ENCODE measurements at places on chromosomes 5 and 9. TPM values are rescaled to one million over a fixed set of nuclear protein-coding genes. Genes with fewer than 3 reads are reported as not detected.
A peak's percentile ranks its signal among the peaks of the same experiment; 100 is the strongest.

DNA sequence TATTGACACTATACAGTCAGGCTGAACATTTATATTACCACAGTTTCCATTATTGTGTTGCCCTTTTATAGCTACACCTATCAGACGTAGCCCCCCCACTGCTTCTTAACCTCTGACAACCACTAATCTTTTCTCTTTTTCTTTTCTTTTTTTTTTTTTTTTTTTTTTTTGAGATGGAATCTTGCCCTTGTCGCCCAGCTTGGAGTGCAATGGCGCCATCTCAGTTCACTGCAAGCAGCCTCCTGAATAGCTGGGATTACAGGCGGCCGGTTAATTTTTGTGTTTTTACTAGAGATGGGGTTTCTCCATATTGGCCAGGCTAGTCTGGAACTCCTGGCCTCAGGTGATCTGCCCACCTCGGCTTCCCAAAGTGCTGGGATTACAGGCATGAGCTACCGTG lies 75.4 kb downstream of the UHRF2 start:
- DNase-seq = no peak

DNA sequence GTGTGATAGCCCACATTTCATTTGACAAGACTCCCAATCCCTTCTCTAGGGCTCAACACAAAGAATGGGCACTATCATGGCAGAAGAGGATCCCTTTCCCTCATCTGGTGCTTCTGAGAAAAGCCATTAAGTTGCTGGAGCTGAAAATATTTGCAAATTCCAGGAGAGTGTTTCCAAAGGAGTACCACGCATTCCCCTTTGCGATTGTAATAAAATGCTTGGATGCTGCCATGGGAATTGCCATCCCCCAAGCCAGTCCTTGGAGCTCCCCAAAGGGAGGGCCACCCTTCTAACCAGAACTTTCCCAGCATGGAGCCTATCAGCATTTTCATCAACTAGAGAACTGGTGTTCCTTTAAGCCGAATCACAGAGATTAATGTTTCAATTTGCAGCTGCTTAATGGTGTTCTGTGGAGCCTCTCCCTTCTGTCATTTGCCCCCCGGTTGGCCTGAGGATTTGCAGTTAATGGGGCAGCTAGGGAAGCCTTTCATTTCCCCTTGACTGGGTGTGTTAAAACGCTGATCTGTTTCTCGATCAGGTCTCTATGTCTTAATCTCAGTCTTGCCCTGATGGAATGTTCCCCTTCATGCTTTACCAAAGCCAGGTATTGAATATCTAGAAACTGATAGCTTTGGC lies 133.0 kb downstream of the ENC1 start:
- no peak for DNase-seq

DNA sequence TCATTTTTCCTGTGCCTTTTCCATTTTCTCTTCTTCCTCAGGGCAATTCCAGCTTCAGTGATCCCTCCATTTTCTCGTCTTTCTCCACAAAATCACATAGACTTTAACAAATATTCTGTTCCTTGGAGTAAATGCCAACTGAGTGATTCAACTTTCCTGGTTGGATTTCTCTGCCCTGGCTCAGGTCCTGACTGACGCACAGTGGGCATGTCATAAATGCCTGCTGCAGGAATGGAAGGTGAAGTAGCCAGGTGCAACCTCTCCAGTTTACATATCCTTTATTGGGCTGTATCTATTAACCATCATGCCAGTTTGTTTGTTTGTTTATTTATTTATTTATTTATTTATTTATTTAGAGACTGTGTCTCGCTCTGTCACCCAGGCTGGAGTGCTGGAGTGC lies 95.1 kb downstream of the MEF2C start:
- DNase-seq = no peak

DNA sequence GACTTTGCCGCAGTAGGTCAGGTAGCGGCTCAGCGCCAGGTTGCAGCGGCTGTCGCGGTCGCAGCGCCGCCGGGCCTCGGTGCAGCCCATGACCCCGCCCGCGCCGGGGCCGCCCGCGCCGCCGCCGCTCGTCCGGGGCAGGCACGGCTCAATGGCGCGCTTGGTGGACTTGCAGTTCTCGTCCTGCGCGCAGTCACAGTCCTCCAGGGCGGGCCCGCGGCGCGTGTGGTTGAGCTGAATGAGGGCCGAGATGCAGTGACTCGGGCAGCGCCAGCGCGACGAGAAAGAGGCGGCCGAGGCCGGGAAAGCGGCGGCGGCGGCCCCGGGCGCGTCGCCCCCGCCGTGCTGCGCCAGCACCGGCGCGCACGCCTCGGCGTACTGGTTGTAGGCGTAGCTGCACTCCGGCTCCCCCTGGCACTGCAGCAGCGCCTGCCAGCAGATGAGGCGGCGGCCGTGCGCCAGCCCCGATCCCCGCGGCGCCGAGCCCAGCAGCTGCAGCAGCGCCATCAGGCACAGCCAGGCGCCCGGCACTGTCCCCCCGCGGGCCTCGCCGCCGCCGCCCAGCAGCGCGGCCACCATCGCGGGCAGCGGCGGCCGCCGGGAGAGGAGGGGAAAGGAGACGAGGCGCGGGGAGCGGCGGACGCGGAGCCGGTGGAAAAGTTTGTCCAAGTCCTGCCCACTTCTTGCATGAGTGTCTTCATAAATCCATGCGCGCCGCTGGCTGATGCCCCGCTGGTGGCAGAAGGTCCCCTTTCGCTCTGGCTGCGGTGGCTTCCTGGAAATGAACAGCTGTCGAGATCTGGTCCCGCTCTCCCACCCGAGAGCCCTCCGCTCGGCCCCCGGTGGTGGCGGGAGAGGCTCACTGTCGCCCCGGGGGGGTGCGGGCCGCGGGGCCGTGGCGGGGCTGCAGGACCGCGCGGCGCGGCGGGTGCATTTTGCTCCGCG lies 833 bp downstream of the GAS1 start:
- DNase-seq = peak; percentile 37

Gene PDGFRB
- 13.1 TPM for total RNA-seq

- no peak for DNase-seq
Measured at GRCh38 chr9:131997779-131998178, 81.9 kb downstream of the MED27 start.

- no peak for DNase-seq
Measured at GRCh38 chr9:136437430-136437829, 2.2 kb downstream of the INPP5E start.

DNA sequence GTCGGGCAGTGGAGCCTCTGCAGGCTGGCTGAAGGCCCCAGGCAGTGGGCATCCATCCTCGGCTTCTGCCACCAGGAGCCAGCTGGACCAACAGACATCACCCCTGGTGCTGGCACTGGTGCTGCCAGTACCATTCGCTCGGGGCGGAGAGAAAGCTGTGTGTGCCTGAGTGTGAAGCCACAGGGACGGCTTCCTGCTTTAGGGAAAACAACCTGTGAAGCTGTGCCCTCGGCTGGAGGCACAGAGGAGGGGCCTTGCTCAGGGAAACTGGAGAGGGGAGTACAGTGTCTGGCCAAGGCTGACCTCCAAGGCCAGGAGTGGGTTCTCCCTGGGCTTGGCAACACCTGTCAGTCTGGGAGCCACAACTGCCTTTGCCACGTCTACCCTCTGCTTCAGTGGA lies 38.3 kb downstream of the NEK6 start:
- DNase-seq = no peak

DNA sequence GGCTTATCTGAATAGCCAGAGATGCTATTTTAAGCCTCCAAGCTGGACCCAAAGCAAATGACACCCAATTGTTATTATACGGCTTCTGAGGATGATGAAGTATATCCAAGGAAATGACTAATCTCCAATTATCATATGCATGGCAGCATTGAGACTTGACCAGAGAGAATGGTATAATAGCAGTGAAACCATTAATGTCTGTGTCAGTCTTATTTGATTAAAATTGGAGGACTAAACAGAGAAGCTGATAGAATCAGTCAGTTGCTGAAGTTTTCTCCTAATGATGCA lies 200.5 kb downstream of the EFNA5 start:
- DNase-seq = no peak

Gene HBEGF
- total RNA-seq = 1.0 TPM

Gene ACOT12
- 16.9 TPM for total RNA-seq

Gene PALM2AKAP2
- 4.6 TPM for total RNA-seq

- no peak for DNase-seq
Measured at GRCh38 chr9:15249981-15250380, 57.0 kb downstream of the TTC39B start.

Gene FSTL4
- not detected for total RNA-seq

Gene TLN1
- total RNA-seq = 149 TPM

DNA sequence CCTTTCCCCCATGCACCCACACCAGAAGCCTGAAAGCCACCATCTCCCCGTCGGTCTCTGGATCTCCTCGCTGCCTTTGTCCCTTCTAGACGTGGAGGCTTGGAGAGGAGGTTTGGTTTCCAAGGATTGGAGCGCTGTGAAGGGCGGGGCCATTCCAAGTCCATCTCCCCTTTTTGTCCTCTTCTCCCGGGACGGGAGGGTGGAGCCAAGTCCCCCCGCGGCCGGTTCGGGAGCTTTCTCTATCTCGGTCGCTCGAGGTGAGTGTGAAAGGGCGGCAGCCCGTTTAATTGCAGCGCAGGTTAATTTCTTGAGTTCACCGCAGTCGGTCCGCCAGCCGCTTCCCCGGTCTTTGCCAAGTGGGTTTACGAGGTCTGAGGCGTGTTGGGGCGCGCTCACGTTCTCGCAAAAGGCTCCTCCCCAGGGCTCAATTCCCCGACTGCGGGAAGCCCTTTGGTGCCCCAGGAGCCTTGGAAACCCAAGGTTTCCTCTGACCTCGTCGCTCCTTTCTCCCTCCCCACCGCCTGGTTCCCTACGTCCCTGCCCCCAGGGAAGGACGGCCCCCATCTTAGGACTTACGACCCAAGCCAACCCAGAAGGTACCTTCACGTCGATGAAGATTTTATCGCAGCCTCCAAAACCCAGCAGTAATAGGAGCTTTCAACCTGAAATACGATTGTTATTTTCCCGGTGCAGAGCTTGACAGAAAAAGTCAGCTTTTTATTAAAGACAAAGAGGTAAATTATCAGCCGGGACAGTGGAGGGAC lies 2.8 kb upstream of the ZNF462 start:
- DNase-seq = no peak

GRCh38 chr5:33792559-33792958 lies 99.2 kb downstream of the ADAMTS12 start:
- no peak for DNase-seq

DNA sequence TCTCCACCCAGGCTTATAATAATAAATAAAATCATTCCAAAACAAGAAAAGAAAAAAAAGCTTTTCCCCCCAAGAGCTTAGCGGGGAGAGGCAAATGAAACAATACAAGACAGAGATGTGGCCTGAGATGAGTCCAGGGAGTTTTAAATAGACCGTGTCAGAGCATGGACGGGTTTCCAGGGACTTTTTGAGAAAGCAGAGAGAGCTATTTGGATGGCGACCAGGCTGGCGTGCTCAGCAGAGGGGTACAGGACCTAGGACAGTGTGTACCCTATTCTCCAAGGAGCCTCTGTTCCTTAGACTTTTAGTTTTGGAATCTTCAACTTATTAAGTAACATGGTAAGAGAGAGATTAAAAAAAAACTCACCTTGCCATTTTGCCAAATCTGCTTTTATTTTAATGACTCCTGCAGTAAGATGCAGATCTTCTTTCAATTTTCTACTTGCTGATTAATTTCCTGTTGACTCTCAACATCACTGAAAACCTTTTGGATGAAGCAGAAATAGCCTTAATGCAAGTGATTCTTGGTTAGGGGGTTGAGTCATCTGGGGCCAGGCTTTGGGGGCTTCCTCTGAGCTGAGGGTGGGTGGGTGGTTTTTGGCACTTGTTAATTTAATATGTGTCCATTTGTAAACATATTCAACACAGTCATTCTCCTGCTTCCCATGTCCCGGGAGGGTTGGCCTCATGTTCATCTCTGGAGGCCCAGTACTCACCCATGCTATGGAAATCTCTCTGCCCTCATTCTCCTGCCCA lies 49.6 kb upstream of the OSMR start:
- DNase-seq = no peak

GRCh38 chr9:27117489-27118135 lies 8.6 kb downstream of the TEK start:
- DNase-seq = no peak

Gene PARP8
- total RNA-seq = 16.0 TPM

DNA sequence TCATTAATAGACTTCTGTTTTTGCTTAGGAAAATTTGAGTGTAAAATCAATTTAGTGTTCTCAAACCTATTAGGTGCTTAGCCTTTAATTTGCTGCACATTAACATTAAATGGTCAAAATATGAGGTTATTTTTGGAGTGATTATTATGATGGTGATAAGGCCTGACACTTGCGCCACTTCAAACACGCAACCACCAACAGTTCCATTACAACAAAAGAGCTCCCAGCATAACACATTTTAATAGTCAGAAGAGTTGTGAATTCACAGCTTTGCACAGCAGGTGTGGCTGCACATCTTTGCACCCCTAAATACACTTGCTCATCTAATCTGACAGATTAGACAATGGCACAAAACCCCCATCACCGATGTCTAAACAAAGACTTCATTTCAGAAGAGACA lies 940.7 kb downstream of the NR2F1-AS1 start:
- DNase-seq = no peak

Gene ADAMTS12
- total RNA-seq = 6.4 TPM

- peak; percentile 83 for DNase-seq
Measured at GRCh38 chr9:92097997-92098482, 17.2 kb downstream of the SPTLC1 start.

Gene CAMK4
- 1.2 TPM for total RNA-seq

GRCh38 chr5:135584276-135584675 lies 5.5 kb upstream of the CXCL14 start:
- DNase-seq = no peak

- no peak for DNase-seq
Measured at GRCh38 chr5:117590944-117591343, 1016.3 kb upstream of the SEMA6A start.

DNA sequence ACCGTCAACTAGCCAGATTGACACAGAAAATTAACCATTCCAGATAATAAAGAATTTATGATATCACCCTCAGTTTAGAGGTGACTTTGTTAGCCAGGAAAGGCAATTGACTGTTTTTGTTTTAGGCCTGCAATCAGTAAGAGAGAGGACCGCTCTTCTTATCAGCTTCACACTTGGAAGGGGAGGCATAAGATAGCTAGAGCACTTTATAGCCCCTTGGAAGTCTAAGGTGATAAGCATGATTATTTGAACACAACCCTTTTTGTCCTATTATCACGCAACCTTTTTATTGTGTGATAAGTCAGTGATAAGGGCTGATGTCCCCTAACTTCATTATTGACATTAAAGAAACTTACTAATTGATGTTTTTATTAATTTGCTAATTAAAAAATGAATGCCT lies 162.6 kb upstream of the CDKN2B start:
- no peak for DNase-seq

DNA sequence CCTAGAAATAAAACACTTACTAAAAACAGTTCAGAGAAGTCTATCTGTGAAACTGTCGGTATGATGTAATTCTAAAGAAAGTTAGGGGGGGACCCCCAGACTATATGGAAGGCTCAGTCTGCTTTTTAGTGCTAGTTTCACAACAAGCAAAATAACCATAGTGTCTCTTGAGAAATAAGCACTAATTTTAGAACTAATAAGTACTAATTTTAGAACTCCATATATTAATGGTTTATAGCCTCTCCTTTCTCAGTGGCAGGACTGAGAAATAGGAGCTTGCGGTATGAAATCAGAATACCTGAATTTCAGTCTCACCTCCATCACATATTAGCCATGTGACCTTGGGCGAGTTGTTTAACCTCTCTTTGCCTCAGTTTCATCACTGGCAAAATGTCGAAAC lies 1.4 kb upstream of the PHF24 start:
- DNase-seq = no peak
